SW 1271 (cell line): ENCODE measurements at places on chromosomes 3 and 15.

DNA sequence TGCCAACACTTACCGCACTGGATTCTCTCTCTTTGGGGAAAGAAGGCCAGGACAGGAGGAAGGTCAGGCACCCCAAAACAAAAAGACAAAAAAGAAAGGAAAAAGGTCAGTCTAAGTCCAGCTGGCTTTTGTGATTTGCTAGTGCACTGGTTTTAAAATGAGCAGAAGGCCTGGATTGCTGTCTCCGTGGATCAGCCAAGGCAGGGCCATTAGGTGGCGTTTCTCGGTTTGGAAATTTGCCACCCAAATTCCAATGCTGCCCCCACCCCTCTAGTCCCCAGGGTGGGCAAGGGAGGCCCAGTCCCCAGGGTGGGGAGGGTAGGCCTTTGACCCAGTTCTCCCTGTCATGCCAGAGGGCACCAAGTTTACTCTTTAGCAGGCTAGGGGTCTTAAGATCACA is 33.3 kb downstream of the TLE3 start:
- no peak for DNase-seq

- DNase-seq, result no peak
Observed at GRCh38 chr3:105512061-105512460, 145.4 kb downstream of the ALCAM start.

DNA sequence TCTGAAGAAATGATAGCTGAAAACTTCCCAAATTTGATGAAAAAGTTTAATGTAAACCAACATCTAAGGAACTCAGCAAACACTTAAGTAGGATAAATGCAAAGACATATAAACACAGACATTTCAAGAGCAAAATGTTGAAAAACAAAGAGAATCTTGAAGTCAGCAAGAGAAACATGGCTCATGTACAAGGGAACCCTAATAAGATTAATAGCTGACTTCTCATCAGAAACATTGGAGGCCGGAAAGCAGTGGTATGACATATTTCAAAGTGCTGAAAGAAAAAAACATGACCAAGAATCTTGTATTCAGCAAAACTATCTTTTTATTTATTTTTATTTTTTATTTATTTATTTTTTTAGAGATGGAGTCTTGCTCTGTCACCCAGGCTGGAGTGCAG is 10.6 kb upstream of the PRKCI start:
- no peak for DNase-seq

DNA sequence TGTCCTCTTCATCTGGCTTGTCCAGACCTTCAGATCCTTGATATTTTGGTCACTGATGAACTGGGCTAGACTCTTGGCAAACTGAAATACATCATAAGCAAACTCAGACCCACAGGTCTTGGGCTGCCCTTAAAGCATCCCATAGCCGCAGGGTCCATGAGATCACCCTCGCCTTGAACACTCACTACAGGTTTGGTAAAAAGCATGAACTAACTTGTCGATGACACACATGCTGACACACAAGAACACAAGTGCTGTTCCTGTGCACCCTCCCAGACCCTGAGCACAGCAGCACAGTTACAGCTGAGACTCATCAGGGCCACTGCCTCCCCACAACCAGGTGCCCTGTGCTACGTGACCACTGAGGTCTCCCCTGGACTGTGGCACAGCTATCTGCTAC is 21.0 kb downstream of the PFKFB4 start:
- DNase-seq, result no peak

GRCh38 chr3:114223143-114223542 is 14.2 kb downstream of the ZNF80 start:
- DNase-seq, result no peak

DNA sequence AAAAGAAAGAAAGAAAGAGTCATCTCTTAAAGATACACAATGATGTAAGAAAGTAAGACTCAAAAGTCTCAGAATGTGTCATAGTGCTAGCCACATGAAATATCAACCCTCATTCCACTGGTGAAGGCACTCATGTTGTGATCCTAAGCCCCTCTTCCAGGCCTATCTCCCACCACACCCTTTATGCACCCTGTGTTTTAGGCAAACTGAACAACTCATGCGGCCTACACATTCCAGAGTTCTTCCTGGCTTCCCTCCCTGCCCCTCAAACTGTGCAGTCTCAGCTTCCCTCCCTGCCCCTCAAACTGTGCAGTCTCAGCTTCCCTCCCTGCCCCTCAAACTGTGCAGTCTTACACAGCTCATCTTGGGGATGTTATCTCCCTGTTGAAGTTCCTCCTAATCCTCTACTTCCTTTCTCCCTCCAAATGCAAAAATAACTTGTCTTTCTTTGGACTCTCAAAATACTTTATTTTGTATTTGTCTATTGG is 69.0 kb upstream of the FNDC3B start:
- no peak for DNase-seq

DNA sequence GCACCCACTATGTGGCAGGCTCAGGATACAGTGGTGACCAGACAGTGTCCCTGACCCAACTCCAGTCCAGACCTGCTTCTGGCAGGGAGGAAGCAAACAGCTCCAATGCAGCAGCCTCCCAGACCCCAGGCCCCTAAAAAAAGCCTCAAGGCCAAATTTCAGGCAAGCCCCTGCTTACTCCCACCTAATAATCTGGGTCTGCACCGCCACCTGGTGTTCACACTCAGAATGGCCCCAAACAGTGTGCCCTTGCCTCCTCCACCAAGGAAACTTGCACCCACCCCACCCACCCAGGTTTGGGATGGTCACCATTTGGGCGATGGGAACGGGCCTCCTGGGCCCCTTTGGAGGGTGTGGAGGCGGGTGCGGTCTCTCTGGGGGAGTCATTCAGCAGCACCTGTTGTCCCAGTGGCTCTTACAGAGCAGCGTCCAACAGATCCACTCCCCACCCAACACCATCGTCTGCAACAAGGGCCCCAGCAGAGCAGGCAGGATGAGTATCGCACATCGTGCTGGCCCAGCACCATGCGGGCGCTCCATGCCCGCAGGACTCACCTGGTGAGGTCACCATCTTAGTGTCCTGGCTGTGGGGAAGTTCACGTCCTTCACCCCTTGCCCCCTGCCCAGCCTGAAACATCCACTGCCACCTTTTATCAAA is 17.3 kb downstream of the C3orf18 start:
- DNase-seq, result no peak

DNA sequence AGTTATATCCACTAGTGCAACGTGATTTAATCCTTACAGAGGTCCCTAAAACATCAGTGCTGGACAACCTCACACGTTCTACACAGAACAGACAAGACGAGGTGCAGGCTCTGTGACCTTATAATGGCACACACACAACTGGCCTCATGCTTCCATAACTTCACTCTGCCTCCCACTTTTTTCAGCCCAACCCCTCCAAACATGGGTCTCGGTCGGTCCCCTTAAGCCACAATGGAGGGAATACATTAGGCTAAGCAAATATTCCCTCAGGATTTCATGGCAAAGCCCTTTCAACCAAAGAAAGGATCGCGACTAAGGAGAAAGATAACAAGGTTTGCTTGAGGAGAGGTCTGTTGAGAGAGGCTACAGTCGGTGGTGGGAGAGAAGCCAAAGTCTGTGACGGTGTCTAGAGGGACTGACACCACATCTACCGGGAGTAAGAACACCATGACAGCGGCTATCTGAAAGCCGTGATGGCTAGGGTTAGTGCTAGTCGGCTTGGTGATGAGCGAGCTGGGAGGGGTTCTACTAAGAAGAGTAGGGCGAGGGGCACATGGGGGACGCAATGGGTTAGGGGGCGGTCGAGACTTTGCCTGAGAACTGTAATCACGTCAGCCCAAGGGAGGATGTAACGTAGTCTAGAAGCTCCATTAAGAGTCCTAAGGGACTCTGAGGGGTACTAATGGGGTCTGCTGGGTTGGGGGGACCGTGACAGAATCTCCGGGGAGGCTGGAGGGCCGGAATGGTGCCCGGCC is 1.0 kb downstream of the MYO9A start:
- peak; percentile 63 for DNase-seq

GRCh38 chr3:152126260-152126659 is 142.5 kb upstream of the MBNL1 start:
- DNase-seq, result no peak

DNA sequence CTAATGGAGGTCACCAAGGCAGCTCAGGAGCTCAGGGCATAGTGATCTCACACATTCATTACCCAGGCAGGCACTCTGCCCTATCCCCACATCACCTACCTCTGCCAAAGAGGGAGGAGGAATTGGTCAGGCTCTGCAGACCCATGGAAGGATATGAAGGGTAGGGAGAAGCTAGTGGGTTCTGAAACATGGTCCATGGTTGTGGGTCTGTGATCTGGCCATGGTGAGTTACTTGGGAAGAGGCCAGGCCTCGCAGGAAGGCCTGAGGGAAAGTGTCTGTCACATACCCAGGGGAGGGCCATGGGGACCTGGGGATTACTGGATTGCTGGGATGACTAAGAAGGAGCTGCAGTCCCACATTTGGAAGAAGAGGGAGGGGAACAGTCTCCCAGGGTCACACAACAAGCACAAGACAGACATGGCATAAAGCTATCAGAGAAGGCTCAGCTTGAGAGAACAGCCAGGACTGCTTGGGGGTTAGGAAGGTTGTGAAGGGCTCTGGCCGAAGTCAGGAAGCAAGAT is 1.4 kb upstream of the PRSS50 start:
- no peak for DNase-seq

DNA sequence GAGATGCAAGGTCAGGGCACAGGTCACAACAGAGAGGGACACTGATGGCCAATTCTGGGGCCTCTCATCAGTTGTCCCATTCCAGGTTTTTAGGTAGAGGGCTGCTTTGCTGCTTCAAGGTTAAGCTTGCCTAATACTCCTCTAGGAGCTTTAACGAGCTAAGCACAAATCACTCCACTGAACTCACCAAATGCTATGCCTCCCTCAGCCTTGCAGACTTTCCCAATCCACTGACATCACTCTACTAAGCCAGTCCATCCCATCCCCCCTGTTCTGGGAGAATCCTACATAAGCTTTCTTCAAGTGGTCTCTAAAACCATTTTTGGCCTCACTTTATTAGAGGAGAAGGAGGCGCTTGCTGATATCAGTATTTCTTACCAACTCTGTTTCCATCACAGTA is 24.8 kb upstream of the PDCD6IP start:
- DNase-seq, result no peak

DNA sequence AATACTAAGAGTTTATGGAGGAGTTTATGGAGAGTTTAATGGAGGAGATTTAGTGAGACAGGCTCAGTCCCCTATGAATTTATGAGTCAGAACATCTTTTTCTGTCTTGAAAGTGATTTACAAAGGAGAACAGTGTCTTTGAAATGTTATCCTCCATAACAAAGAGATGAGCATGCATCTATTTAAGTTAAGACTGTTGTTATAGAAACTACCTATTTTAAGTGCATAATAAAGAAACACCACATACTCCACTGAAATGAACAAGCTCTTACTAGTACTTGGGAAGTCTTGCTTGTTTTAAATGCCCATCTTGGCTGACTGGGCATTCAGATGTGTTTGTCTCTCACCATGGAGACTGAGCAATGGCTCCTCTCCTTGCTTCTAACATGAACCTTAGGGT is 118.7 kb upstream of the ACP3 start:
- DNase-seq, result no peak

DNA sequence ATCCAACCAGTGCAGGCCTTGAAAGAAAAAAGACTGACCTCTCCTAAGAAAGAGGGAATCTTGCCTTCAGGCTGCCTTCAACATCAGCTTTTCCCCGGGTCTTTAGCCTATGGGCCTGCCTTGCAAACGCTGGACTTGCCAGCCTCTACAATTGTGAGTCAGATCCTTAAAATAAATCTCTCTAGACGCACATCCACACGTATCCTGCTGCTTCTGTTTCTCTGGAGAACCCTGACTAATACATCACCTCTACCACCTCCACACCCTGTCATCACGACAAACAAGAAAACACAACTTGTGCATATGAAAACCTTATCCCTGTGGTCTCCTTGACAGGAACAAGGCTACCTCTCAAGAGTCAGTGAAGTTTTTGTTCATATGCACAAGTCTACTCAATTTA is 11.8 kb downstream of the CYFIP1 start:
- no peak for DNase-seq

- no peak for DNase-seq
Observed at GRCh38 chr3:151866711-151867410, 6.6 kb upstream of the SUCNR1 start.

GRCh38 chr3:127545216-127545615 is 45.3 kb downstream of the TPRA1 start:
- no peak for DNase-seq

DNA sequence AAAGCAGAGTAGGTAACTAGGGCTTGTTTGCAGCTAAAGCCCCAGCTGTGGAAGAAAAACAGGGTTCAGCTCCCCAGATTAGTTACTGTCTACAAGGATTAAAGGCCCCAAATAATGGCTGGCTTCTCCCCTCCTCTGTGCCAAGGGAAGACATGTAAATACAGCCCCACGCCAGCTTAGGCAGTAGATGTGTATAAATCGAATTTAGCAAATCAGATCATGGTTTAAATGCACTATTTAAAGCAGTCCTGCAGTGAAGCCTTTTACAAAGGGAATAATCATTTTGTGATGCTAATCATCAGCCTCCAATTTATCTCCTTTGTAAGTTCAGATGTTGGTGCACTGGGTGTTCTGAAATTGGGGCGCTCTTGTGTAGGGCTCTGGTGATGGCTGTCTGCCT is 46.7 kb upstream of the POLG start:
- no peak for DNase-seq

- DNase-seq, result no peak
Observed at GRCh38 chr15:98103570-98103969, 143.1 kb downstream of the ARRDC4 start.
